HL-60 (cell line): ENCODE measurements at places on chromosomes 7 and 10.

DNA sequence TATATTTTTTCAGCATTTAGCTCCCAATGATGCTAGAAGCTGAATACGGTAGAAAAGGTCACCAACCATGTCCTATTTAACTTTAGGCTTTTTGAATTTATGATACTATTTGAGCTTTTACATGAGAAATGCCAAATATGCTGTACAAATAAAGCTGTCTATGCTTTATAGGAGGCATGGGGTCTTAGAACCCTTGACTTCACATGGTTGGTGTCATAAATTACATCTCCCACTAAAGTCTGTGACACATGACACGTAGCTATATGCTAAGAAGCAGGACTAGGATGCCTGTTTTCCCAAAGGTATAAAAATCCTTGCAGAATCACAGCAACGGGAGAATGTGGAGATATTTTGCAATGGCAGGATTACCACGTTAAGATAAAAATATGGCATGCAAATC lies 960.4 kb downstream of the PCDH15 start:
- DNase-seq = no peak

DNA sequence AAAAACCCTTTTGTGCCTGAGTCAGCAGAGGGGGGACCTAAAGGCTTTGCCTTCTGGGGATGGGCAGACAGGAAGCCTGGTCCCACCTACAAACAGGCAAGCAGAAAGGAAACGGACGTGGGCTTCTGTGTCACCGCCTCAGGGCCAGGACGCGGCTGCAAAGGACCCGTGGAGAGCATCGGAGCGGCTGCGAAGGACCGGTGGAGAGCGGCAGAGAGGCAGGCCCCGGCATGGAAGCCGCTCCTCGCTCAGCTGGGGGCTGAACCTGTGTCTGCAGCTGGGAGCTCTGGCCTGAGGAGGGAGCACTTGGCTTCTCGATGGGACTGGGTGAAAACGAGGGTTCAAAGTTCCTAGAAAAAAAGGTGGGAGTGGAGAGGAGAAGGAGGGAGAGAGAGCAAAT lies 125.4 kb upstream of the PPP2R2D start:
- DNase-seq = no peak

GRCh38 chr10:9707216-9707615 lies 1310.5 kb upstream of the CELF2 start:
- no peak for DNase-seq

DNA sequence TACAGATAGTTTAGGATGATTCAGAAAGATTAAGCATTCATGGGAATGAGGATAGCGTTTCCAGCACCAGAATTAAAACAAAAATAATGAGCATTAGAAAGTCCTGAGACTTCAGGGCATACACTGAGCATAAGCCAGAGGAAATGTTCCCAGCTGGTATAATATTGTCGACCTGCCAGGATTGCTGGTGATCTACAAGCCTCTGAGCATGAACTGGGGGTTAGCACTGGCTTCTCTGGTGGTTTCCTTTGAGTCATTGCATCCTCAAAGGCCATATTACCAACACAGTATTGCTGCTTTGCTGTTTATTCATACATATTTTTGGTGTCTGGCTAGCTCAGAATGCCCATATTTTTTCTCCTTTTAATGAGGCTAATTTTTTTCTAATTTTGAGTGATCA lies 10.7 kb upstream of the ATRNL1 start:
- no peak for DNase-seq

- DNase-seq = no peak
Measured at GRCh38 chr10:99430116-99430450, 341 bp downstream of the GOT1 start.

DNA sequence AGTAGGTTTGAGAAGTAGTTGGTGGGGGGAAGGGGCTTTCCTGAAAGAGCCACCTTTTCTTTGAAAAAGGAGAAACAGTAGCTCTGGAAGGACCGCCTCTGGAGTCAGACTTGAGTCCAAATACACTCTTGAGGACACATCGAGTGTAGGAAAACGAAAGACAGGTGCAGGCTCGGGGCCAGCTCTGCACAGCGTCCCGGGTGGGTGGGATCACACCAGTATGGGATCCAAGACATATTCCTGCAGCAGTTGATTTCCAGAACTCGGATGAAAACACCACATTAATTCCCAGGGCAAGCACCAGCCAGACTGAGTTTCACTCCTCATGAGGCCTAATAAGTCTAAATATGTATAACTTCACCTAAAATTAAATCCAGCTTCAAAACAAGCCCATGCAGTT lies 61.4 kb downstream of the ASB13 start:
- DNase-seq = no peak

- no peak for DNase-seq
Measured at GRCh38 chr10:4107285-4107851, 322.4 kb upstream of the KLF6 start.

DNA sequence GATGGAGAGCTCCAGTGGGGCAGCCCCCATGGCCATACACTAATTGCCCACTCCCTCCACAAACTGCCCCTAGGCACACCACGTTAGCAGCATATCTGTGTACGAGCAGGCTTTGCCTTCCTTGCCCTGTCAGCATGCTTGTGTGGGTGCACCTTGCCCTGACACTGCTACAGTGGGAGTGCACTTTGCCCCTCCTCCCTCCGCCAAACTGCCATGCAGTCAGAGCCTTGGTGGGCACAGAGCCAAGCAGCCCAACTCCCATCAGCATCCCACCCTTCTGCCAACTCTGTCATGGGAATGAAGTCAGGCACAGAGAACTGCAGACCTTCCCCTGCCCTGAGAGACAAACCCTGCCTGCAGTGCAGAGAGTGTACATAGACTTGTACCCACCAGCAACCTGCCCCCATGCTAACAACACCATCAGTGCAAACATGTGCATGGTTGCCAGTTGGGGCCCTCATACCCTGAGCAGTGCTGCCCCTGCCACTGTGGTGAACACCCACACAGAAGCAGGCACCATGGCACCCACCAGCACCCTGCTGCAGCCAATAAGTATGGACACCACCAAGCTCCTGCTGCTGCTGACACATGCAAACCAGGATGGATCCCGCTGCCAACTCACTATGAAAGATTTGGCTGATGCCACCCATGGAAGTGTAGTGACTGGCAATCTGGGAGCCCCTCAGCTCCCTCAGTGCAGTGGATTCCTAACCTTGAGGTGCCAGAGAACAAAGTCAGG lies 1197.7 kb upstream of the CELF2 start:
- no peak for DNase-seq

GRCh38 chr10:5070648-5071410 lies 23.4 kb upstream of the AKR1C3 start:
- DNase-seq = no peak

- no peak for DNase-seq
Measured at GRCh38 chr10:61068471-61068870, 124.5 kb upstream of the RHOBTB1 start.

GRCh38 chr10:5710859-5711258 lies 26.2 kb downstream of the TASOR2 start:
- no peak for DNase-seq

- no peak for DNase-seq
Measured at GRCh38 chr7:133560900-133561299, 308.0 kb downstream of the EXOC4 start.

GRCh38 chr7:19944363-19945120 lies 171.1 kb upstream of the TMEM196 start:
- no peak for DNase-seq

DNA sequence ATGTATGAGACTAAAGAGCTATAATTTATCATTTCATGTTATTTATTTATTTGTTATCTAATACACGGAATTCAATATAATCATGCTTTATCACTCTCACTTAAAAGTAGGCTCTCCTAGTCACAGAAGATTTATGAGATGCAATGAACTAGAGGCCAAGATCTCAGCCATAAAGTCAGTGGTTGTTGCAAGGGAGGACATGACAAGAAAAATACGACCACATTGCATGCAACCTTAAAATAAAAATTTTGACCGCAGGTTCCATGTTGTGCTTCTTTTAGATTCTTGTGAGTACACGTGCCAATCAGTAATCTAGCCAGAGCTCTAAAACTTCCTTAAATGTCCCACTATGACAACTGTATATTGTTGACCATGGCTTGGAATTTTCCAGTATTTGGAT lies 75.9 kb upstream of the SP8 start:
- DNase-seq = no peak

DNA sequence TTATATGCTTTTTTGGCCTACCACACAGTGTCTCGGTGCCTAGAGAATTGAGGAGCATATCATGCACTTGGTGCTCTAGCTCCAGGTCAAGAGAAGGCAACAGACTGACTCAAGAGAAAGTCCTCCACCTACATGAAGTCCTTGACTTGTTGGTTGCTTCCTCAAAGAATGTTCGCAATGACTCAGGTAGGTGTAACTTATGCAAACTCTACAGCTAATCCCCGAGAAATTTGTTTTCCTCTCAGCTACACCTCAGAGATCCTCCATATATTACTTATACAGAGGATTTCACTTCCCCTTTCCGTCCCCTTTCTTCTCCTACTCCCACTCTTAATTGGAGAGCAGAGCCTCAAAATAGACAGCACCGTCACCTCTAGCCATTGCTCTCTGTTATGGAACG lies 1013.1 kb downstream of the KCNMA1 start:
- DNase-seq = no peak

DNA sequence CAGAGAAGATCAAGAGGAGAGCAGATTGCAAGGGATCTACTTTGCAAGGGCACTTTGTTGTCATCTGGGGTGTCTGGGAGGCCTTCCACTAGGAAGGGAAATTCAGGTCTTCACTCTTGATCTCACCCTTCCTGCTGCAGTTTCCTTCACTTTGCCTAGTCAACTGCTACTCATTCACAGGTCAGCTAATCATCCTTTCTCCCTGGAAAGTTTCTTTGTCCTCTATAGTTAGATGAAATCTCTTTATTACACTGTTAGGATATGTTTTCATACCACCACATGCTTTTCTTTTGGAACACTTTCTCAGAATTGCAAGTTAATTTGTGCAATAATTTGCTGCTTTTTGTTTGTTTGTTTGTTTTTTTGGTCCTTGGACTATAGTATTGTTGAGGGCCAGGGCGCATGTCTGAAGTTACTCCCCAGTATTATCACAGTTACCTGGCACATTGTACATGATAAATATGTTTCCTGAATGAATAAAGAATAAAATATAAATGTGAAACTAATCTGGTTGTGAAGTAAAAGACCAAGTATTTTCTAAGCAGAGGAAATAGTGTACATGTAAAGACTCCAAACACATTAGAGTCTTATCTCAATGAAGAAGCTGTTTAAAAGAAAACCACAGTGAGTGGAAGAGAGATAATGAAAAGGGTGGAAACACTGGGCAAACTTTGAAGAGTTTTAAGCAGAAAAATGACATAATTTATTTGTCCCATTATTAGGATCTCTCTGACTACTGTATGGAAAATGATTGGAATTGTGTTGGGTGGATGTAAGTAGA lies 139.9 kb upstream of the DGKB start:
- DNase-seq = no peak
